Stimulated activated CD8-positive, alpha-beta memory T cell treated with anti-CD3 and anti-CD28 coated beads, Interleukin-15, amount 100 ng/mL, for 1 hour (primary cell): ENCODE measurements at places on chromosomes 7 and 10.

GRCh38 chr7:93060865-93061264, 56.9 kb downstream of the SAMD9 start:
- DNase-seq: no peak

DNA sequence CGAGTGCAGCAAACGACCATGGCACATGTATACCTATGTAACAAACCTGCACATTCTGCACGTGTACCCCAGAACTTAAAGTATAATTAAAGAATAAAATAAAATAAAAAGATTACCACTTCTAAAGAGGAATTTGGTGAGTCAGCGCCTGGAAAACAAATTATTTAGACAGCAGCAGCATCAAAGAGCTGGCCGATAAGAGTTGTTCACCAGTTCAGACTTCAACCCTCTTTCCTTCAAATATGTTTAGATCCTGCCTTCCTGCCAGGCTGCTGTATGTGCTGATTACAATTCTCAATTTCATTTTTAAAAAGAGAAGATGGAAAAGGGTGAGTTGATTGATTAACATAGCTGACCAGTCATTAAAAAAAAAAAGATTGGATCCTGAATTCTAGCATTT, 672.0 kb upstream of the NRP1 start:
- DNase-seq: no peak

- no peak for DNase-seq
These were observed 94.5 kb downstream of the KMT2C start for GRCh38 chr7:152341039-152341913.

- no peak for DNase-seq
These were observed 5.4 kb downstream of the LOXL4 start for GRCh38 chr10:98262571-98262970.

- no peak for DNase-seq
These were observed 264.2 kb downstream of the MAD1L1 start for GRCh38 chr7:1968397-1969111.
